Testis (tissue), 5 donors: ENCODE measurements at places on chromosomes 16 and 17.

- no peak for DNase-seq
These were observed 132.2 kb upstream of the MPHOSPH6 start for GRCh38 chr16:82302042-82302727.

- DNase-seq: no peak
These were observed 57.4 kb upstream of the GRIN2A start for GRCh38 chr16:10239640-10240039.

DNA sequence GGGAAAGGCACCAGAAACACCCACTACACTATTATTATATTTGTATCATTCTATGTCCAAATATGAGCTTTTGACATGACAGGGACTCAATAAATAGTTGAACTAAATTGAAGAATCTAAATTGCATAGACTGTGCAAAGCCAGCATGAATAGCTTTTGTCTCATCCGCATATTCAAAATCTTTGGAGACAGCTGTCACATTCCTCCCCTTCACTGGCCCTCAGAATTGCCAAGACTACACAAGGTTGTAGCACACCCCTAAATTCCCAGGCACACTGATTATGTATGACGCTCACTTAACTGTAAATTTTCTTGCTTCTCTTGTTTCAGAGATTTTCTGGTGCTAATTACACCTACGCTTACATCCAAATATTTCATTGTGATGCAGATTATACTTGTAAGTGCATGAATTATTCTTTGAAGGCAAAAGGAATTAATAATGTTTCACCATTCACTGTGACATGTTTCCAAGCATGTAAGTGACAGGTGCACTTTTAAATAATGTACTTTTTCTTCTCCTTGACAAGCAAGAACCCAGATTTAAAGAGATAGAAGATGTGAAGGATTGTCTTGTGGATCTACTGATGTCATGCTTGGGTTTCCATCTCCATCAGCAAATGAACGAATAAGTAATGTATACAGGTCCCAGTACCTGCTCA, 47.5 kb downstream of the CA10 start:
- no peak for DNase-seq

DNA sequence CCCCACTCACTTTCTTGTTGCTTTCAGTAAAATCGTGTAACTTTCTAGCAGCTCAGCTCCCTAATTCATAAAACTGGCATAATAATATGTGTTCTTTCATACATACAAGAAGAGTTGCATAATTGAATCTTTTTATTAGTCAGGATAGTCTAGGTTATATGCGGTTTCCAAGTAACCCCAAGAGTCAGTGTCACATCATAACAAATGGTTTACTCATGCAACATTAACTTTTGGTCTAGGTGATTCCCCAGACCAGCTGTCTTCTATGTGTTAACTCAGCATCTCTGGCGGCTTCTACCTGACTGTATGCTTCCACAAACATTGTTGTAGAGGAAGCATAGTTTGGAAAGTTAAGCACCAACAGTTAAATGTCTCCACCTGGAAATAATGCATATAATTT, 1000.4 kb downstream of the CDH11 start:
- DNase-seq: no peak

GRCh38 chr16:66908762-66909559, 9.7 kb downstream of the CDH16 start:
- no peak for DNase-seq
